WTC11 (cell line): ENCODE measurements at places on chromosomes 1 and 21. TPM values are rescaled to one million over a fixed set of nuclear protein-coding genes. Genes with fewer than 3 reads are reported as not detected.

DNA sequence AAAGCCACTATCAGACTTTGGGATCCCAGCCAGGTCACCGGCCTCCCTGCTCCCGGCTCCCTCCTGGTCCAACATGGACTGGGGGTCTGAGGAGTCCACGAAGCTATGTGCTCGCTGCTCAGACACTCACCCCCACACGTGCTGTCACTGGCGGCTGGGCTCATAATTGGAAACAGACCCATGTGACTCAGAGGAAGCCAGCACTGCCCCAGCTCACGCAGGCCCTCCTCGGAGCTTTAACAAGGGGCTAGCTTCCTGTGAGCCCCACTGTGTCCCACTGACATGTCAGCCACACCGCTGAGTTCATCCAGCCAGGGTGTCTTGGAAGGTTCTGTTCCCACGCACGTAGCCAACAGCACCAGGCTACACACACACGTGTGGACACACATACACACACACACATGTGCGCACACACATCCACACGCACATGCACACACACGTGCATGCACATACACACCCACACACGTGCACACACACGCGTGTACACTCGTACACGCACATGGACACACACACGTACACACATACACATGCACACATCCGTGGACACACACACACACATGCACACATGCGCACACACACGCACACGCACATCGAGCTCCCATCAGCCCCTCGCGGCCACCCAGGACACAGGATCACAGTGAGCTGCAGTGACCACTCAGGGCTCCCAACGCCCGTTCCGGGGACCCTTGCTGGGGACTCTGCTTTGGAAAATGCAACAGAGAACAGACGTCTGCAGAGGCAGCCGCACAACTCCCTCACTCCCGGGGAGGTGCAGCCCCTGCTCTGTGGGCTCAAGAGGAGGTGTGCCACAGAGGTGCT lies 18.4 kb upstream of the COL6A2 start:
- DNase-seq, result no peak

ACTL8 gene
- total RNA-seq, result 0.80 to 1.6 TPM (median 0.87 TPM) in 3 replicates

GRCh38 chr1:187509091-187509490 lies 680.3 kb downstream of the PLA2G4A start:
- no peak for DNase-seq

DNA sequence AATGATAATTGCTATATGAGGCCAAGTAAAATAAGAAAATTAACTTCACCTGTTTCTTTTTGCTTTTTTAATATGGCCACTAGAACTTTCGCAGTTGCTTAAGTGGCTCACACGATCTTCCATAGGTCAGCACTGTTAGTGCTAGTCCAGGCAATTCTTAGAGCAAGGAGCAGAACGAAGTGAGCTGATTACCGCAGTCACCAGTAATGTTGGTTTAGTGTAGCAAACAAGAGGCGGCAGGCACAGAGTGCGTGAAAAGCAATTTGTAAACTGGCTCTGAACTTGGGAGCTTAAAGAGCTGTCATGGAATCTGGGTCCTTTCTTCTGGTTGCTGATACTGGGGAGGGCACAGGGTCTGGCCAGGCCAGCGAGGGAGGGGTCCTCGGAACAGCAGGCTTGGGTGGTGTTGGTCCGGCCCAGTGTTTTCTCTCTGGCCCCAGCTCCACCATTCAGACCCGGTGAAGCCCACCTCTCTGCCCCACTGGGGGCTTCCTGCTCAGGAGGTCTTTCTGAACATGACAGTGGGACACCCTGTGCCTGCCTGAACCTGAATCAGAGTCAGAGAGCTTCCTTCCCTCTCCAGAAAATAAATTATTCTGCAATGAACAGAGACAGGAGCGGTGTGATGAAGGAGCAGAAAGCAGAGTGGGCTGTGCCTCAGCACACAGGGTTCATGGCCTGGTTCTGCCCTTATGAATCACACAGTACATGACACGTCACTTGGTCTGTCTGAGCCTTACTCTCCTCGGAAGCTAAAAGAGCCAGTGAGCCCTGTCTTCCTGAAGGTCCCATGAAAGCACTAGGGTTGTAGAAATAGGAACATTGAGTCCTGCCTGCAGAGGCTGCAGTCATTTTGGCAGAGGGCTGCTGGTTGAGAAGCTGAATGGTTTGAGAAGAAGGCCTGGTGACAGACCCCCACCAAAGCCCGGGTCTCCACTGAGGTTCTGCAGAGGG lies 11.9 kb downstream of the ETS2 start:
- DNase-seq, result no peak

DNA sequence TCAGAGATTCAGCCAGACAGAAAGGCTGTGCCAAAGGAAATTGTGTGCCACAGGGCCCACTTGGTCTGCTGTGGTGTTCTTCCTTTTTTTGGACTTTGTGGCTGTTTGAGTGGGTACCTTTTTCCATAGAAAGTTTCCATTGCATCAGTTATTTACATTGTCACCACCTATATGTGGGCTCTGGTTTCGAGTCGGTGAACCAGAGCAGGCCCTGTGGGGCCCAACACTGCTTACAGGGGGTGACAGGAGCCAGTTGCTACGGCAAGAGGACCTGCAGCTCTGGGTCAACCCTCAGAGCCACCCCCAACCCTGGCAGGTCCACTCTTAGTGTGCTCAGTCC lies 157.0 kb upstream of the EDN2 start:
- DNase-seq, result no peak

GSTM2 gene
- total RNA-seq, result 12.9 to 15.4 TPM (median 15.3 TPM) in 3 replicates

UTS2 gene
- not detected in 3 replicates for total RNA-seq

TPTE gene
- not detected in 3 replicates for total RNA-seq

GRCh38 chr1:232578651-232579195 lies 51.2 kb downstream of the SIPA1L2 start:
- DNase-seq, result no peak

DNA sequence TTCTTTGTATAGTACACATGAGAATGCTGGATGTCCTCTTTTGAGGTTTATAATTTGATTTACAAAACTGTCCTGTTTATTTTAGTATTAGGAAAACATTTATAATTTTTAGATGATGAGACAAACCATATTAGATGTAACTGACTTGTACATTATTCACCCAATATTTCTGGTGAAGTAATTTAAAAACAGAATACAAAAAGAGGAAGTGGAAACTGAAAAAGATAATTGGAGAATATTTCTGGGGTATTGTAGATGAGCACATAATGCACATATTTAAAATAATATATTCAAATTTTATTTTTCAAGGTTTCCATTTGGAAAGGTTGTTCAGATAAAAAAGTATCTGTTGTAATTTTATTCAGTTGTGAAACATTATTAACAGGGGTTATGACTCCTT lies 40.7 kb downstream of the XPR1 start:
- DNase-seq, result no peak

TEX38 gene
- total RNA-seq, result 0.17 to 0.21 TPM (median 0.18 TPM) in 3 replicates

- DNase-seq, result no peak
Observed at GRCh38 chr1:14614341-14614740, 15.9 kb downstream of the KAZN start.

- DNase-seq, result peak; percentile 63
Observed at GRCh38 chr21:32096411-32096810, 182.4 kb downstream of the MIS18A start.

SDC3 gene
- 31.1 to 32.3 TPM (median 31.2 TPM) in 3 replicates for total RNA-seq

DNA sequence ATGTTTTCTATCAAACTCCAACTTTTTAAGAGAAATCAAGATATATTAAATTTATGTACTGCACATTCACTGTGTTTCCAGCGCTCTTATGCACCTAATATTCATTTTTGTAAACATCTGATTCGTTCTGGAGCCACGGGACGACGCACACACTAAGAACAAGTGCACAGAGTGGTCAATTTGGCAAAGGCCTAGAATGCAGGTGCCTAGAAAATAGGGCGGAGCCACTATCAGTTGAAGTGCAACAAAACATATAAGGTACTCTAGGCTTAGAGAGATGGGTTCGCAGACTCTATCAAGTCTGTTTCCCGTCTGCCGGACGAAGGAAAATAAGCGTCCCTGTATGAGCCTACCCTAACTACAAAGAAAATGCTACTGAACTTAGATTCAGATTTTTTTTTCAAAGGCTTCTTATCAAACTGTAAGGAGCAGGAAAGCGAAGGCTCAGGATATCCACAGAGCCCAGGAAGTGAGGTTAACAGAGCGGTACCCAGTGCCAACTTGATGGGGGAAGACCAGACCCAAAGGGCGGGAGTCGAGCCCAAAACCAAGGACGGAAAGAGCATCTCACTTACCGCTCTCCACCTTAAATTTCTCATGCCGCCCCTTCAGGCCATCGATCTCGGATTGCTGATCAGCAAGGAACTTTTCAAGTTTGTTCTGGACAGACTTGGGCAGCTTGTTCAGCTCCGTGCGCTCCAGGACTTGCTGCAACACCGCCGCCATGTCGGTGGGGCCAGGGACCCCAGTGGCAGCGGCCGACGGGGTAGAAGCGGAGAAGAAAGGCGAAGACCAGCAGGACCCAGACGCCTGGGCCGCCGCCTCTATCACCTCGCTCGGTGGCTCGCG lies 526 bp downstream of the TPR start:
- DNase-seq, result no peak

TNFRSF8 gene
- total RNA-seq, result 20.5 to 21.3 TPM (median 20.8 TPM) in 3 replicates

GRCh38 chr1:234926559-234927311 lies 201.9 kb downstream of the TOMM20 start:
- no peak for DNase-seq

PLA2G4A gene
- total RNA-seq, result 1.3 to 1.5 TPM (median 1.4 TPM) in 3 replicates

- peak; percentile 49 for DNase-seq
Observed at GRCh38 chr1:7261490-7261889, 476.2 kb downstream of the CAMTA1 start.

GRCh38 chr1:173431304-173432045 lies 45.7 kb upstream of the PRDX6 start:
- DNase-seq, result peak; percentile 94

DNA sequence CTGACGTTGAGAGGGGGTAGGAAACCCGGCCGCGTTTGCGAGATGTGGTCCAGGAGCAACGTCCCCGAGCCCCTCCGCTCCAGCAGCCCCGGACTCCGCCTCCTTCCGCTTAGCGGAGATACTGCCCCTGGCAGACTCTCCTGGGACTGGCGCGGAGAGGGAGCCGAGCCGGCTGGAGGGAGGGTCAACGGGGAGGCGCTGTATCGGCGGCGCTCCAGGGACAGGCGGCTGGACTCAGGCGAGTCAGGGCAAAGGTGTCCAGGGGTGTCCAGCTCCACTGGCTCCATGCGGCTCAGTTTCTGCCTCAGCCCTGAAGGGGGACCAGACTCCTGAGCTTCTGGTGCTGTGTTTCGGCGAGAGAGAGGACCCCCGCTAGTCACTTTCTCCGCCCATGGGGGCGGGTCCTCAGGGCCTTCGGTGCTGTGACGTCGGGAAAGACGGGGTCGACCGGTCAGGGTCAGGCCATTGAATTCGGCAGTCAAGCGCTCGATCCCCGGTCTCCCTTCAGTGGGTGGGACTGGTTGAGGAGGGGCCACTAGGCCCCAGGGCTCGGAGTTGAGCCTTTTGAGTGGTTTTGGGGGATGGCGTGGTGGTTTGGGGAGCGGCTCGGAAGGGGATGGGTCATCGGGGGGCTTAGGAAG lies 2.8 kb upstream of the LIX1L start:
- DNase-seq, result peak; percentile 90

- DNase-seq, result no peak
Observed at GRCh38 chr1:24318615-24319311, 394 bp upstream of the GRHL3 start.

DNA sequence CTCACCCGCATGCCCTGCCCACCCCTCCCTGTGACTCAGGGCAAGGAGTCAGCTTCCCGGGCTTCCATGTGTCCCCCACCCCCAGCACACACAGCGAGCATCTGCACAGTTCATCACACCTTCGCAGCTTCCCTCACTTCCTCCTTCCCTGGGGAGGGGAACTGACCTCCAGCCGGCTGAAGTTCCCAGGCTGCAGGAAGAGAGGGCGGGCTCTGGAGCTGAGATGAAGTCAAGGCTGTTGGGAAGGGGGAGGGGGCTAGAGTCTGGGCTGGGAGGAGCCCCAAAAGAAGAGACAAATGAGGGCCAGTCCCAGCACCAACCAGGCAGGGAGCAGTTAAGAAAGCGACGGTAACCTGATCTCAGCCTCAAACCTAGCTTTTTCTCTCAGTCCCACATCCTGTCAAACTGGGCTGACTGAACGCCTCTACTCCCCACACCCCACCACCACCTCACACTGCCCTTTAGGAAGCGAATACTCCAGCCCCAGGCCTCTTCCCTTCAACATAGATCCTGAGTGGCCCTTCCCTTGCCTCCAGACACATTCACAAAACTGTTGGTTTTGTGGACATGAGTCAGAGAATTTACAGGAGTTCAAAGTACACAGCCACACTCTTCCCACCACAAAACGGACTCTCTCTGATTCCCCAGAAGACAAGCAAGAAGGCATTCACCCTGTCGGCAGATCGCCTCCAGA lies 1.8 kb downstream of the RHOC start:
- DNase-seq, result peak; percentile 89

NBPF19 gene
- total RNA-seq, result 9.3 to 10.1 TPM (median 10.1 TPM) in 3 replicates

OR2T10 gene
- not detected in 3 replicates for total RNA-seq

DNA sequence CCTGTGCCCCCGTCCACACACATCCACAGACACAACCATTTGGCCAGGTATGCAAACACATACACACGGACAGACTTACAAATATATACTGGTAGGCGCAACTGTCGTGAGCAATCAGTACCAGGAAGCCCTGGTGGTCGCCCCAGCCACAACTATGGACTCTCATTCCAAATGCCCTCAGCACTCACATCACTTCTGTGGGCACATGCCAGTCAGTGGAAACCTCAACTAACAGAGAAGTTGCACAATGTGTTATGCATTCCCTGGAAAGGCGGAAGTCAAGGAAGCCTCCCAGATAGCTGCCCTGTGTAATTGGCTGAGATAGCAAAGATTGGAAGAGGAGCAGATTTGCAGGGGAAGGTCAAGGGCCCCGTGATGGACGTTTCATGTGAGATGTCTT lies 1.4 kb upstream of the HEYL start:
- DNase-seq, result no peak

DNA sequence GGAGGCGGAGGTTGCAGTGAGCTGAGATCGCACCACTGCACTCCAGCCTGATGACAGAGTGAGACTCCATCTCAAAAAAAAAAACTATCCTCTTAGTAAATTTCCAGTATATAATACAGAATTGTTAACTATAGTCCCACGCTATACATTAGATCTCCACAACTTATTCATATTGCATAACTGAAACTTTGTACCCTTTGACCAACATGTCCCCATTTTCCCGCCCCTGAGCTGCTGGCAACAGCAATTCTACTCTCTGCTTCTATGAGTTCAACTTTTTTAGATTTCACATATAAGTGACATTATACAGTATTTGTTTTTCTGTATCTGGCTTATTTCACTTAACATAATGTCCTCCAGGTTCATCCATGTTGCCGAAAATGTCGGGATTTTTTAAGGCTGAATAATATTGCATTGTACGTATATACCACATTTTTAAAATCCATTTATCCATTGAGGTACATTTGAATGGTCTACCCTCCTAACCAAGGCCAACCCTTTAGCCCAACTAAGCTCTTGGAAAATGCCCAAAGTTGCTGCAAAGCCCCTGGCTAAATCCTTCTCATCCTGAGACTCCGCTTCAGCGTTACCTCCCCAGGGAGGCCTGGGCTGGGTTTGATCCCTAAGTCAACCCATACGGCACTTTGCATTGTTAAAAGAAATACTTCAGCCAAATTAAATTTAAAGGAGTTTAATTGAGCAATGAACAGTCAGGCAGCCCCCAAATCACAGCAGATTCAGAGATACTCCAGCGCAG lies 34.2 kb downstream of the NEK2 start:
- no peak for DNase-seq
